ENCODE measurements at places on chromosomes 3 and 15. TPM values are rescaled to one million over a fixed set of nuclear protein-coding genes. Genes with fewer than 3 reads are reported as not detected.

DNA sequence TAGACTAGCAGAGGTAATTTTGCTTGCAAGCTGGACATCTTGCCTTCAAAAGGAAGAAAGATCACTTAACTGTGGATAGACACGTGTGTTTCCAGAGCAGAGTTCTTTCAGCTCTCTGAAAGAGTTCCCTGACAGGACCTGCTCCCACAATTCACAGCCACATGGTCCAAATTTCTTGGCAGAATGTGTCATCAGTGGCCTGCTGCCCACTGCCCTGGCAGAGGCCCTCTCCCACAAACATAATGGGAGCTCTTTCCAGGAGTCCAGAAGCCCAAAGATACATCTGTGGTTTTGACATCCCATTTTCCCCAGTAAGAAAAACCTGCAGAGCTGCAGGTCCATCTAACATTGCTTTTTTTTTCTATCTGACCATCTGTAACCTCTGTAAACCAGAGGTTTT, 48.3 kb downstream of the SERPINI1 start:
- no peak for DNase-seq

DNA sequence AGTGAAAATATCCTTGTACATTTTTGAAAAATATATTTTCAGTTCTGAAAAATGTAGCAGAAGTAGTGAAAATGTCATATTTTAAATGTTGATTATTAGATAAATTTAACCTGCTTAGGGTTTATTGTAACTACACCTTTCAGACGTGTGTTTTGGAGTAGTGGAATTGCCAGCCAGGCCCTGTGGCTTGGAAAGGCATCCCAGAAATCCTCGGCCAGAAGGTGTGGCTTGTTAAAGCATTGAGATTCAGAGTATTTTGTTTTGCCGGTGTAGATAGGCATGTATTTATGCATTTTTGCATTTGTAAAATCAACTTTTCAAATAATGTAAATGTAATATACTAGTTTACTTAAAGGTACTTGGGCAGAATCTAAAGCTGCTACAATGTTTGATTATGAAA, 7.0 kb downstream of the EBLN2 start:
- DNase-seq, result no peak

The MINDY2 gene
- total RNA-seq, result 27.1 TPM

GRCh38 chr15:44084171-44084570, 110.9 kb downstream of the FRMD5 start:
- no peak for DNase-seq

The GABRA5 gene
- not detected for total RNA-seq

DNA sequence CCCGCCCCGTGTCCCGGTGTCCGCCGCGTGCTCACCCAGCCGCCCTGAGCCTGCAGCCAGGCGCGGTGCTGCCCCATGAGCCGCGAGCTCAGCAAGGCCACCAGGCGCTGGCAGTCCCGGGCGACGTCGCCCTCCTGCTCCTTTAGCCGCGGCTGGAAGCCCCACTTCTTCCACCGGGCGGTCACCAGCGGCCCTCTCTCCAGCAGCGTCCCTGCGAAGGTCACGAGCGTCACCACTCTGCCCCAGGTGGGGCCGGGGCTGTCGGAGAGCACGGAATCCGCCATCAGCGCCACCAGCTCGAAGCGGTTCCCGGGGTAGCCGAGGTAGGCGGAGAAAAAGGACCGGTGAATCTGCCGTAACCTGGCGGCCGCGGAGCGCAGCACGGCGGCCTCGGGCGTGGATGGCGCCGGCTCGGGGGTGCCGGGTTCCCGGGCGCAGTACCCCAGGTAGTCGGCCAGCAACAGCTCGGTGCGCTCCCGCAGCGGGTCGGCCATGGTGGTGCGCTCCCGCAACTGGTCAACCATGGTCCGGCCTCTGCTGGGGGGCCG, 298 bp downstream of the BCL2L10 start:
- no peak for DNase-seq

The TNFAIP8L3 gene
- total RNA-seq, result 0.27 TPM

The HRG gene
- total RNA-seq, result not detected

DNA sequence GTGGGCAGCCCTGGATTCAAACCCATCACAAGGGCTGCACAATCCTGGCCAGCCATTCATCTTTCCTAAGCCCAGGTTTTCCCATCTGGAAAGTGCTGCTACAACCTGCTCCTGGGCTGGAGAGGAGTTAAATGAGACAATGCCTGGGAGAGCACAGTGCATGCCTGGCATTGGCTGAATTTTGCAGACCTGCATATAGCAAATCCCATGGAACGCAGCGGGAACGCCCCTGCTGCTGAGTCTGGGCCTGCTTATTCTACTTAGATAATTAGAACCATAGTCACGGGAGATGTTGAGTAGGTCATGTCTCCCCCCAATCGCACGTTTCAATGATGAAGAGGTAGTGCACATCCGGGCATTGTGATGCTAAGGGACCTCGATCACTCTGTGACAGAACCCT, 46.6 kb downstream of the ABTB1 start:
- DNase-seq, result no peak

The GOLGA8S gene
- total RNA-seq, result 0.81 TPM

The ATP8B4 gene
- total RNA-seq, result 0.98 TPM

GRCh38 chr3:123431658-123432324, 17.1 kb downstream of the ADCY5 start:
- DNase-seq, result no peak

DNA sequence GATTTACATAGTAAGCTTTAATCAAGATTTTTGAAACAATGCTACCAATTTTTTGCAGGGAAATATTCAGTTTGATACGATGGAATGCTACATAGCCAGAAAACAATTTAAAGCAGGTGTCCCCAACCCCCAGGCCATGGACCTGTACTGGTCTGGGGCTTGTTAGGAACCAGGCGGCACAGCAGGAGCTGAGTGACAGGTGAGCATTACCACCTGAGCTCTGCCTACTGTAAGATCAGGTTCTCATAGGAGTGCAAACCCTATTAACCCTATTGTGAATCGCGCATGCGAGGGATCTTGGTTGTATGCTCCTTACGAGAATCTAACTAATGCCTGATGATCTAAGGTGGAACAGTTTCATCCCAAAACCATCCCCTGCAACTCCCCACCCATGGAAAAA, 322.6 kb upstream of the NECTIN3 start:
- no peak for DNase-seq

DNA sequence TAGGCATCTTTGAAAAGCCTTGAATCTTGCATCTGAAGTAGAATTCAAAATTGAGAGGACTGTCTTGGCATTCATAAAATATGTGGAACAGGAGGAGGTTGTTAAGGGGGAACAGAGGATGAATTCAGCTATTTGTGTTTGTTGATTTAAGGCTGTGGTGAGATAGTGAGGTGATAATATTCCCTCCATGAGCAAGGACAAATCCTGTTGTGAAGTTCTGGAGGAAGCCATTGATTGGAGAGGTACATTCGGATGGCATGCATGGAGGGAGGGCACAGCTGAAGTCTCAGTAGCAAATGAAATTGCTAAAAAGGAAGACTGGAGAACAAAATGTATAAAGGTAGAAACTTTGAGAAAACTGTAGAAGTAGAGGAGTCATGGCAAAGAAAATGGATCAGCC, 443.8 kb downstream of the NLGN1 start:
- DNase-seq, result no peak

DNA sequence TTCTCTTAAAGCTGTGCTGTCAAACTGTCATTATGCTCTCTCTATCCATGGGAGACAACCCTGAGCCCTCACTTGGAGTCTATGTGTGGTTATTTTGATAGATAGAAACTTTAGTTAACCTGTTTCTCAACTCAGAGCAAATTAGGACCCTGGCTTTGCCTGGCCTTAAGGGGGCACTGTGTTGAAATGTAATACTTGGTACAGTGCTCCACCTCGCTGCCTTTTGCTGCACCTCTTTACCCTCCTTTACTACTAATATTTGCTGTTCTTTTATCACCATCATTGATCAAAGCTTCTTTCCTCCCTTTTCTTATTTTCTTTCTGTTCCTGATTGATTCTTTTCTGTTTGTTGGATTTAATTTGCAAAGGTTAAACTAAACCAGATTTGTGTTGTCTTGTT, 34.3 kb downstream of the STT3B start:
- DNase-seq, result no peak

The B4GALT4 gene
- total RNA-seq, result 47.9 TPM

- DNase-seq, result no peak
Observed at GRCh38 chr3:37223576-37223975, 49.2 kb upstream of the LRRFIP2 start.

DNA sequence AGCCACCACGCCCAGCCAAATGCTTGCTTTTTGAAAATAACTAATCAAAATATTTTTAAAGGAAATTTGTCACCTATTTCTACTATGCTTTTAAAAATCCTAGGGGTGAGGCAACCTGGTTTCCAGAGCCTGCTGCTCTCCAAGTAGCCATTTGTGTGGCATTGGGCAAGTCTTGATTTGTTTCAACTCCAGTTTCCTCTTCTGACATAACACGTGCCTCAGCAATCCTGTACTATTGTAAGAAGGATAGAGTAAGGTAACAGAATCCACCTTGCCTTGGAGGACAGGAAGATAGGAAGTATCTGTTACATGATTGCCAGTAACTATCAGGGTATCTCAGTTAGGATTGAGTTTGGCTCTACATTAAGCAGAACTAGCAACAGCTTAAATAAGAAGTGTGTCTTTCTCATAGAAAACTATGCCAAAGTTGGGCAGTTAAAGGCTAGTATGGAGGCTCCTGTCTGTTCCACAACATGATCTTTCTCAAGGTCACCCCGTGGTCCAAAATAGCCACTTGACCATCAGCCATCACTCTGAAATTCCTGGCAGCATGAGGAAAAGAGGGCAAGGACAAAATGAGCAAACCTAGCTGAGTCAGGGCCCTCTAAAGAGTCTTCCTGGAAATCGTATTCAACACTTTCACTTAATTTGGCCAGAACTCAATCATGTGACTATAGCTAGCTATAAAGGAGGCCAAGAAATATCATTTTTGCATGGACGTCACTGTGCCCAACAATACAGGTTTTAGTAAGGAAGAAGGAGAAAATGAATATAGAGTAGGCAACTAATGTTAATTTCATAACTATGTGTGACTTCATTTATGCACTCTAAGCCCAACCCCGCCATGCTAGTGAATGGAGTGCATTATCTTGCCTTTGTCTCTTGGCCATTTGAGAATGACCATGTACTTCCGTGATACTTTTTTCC, 66.1 kb downstream of the HMG20A start:
- DNase-seq, result no peak

The CCR9 gene
- total RNA-seq, result not detected

Data from progenitor cell of endocrine pancreas (in vitro differentiated cells).